ENCODE measurements at places on chromosomes 5 and 9.

DNA sequence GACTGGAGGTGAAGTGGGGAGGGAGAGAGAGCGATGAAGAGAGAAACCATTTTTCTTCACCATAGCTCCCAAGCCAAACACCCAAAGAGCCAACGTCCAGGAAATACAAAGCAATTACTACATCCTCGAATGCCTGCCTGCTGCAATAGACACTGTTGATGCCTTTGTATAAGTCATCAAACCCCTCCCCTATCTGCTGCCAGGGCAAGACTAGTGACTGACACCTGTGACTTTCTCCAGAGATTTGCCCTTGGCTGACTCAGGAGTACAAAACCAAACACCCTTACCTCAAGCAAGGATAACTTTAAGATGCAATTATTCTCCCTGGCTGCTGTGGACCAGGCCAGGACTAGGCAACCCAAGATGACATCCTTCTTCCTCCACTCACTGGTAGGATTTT, 81.8 kb upstream of the RASA1 start:
- no peak for DNase-seq

GRCh38 chr5:42531611-42532010, 108.4 kb downstream of the GHR start:
- DNase-seq, result no peak

- DNase-seq, result no peak
These were observed 202.3 kb downstream of the AOPEP start for GRCh38 chr9:94928691-94929368.

DNA sequence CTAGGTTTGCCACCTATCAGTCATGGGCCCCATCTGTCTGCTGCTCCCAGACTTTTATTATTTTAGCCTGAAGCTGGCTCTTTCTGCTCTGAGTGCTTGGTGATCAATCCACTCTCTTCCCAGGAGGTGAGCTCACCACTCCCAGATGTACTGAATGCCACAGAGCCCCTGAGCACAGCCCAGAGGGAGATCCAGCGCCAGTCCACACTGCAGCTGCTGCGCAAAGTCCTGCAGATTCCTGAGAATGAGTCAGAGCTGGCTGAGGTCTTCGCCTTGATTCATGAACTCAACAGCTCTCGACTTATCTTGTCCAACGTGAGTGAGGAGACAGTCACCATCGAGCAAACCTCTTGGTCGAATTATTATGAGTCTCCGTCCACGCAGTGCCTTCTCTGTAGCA, 36.0 kb downstream of the HMGXB3 start:
- DNase-seq, result no peak

DNA sequence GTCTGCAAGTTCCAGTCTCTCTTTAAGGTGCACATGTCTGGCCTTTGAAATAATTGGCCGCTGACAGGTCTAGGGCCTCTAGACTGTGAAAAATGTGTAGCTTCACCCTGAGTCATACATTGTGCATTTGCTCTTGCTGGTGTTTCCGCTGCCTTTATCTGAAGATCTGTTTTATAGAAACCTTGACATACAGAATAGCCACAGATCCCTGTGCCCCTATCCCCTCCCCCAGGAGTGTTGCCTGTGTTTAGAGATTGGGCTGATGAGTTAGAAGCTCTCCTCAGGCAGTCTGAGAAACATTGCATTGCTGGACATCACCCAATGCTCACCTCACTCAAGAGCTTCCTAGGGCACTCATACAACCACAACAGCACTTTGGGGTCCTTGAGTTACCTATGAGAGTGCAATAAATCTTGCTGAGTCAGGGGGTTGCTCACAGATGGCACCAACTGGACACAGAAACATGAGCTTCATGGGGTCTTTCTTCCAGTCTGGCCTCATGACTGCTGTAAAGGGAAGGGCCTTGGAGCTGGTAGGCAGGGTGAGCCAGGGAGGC, 3.8 kb upstream of the ZNF782 start:
- no peak for DNase-seq

GRCh38 chr5:74382987-74383593, 257.4 kb downstream of the ENC1 start:
- DNase-seq, result no peak

- DNase-seq, result no peak
These were observed 69.0 kb upstream of the XPA start for GRCh38 chr9:97766092-97766491.

- DNase-seq, result no peak
These were observed 139.7 kb downstream of the OR2K2 start for GRCh38 chr9:111190347-111190746.

DNA sequence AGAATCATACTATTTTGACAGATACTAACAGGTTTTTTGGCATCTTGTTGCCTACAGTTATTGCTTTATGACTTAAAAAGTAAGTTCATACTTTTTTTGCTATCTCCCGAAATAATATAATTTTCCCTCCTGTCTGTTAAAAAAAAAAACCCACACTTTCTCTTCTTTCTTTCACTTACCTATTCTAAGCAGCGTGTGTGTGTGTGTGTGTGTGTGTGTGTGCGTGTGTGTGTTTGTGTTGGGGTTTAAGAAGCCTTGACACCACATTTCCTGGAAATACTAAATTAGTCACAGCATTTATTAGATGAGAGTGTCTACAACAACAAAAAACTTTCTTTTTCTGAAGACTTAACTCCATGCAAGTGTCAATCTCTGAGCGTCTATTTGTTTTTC, 12.4 kb downstream of the TNFAIP8 start:
- no peak for DNase-seq

GRCh38 chr9:82208741-82209450, 220.3 kb downstream of the SPATA31D1 start:
- DNase-seq, result no peak

- no peak for DNase-seq
These were observed 3.5 kb upstream of the WDR38 start for GRCh38 chr9:124849801-124850200.

- no peak for DNase-seq
These were observed 156.0 kb upstream of the CDKN2B start for GRCh38 chr9:22165144-22165543.

DNA sequence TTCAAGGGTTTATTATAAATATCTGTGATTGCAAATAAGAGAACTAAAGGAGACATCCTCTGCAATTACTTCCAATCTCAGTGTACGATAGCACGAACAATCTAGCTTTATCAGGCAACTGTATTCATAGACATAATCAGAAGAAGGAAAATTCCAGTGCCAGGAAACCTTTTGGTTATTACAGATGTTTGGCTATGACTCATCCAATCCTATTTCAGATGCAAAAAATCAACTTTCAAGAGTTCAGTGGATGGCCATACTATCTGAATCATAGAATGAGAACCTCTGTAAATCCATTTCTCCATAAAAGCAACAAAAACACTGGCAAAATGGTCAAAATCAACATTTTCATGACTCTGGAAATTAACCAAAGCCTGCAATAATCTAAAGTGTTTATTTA, 37.9 kb downstream of the GAS1 start:
- no peak for DNase-seq

GRCh38 chr9:101037430-101037829, 8.9 kb downstream of the PLPPR1 start:
- DNase-seq, result no peak

- DNase-seq, result peak; percentile 31
These were observed 381 bp downstream of the MED22 start for GRCh38 chr9:133347515-133347984.

- no peak for DNase-seq
These were observed 63.2 kb upstream of the BRINP1 start for GRCh38 chr9:119432428-119432827.

- no peak for DNase-seq
These were observed 57.4 kb downstream of the CFAP95 start for GRCh38 chr9:69877852-69878514.

DNA sequence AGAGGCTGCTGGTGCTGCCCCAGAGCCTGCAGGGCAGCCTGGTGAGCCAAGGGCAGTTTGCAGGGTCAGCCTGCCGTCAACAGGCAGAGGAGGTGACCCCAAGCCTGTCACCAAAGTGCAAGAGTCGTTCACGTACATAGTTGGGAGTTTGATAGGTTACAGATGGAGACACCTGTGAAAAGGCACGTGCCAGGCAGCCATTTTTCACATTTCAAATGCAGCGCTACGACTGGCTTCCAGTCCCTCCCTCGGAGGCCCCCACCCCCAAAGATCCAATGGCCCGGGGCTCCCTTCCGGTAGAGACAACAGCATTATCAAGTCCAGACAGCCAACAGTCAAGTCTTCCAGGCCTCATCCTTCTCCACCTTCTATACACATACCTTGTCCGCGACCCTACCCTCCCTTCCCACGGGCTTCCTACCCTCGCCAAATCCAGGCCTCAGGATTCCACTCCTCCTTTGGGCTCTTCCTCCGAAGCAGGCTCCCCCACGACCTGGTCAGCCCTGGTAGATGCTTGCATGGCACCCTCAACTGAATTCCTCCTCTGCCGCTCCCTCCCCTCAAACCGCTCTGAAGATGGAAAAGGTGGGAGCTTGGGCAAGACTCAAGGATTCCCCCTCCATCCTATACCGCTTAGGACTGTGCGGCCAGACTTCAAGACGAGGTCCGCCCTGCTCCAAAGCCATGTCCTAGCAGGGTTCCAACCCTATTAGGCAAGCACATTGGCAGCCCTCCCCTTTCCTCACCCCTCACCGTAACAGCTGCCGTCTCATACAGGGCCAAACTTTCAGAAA, 13.2 kb downstream of the HNRNPH1 start:
- DNase-seq, result no peak

DNA sequence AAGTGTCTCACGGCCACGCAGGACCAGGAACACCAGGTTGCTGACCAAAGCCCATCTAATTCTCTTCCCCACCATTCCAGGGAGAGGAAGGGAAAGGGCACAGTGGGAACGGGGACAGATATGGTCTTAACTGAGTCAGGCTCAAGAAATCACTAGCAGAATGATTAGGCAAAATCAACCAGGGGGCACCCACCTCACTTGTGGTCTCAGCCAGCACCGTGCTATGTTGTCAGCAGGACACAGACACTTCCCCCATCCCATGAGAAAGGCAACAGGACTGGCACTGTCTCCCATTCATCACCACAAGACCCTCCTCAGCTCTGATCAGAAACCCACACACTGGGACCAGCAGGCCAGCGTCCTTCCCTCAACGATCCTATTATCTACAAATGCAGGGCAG, 2.9 kb downstream of the BICD2 start:
- DNase-seq, result no peak

DNA sequence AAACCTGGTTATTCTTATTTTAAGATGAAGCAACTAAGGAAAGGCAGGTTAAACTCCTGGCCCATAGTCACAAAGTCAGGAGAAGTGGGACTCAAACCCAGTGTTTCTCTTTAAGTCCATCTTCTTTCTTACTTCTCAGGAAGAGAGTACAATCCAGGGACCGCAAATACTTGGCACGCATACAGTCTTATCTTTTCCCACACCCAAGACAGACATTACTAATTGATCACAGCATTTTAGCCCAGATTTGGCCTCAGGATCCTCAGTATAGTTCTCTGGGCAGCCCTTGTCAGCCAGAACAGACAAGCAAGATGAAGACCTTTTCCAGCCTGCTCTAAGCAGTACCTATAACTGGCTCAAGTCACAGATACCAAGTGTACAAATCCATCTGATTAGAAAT, 125.5 kb upstream of the RAI14 start:
- no peak for DNase-seq

DNA sequence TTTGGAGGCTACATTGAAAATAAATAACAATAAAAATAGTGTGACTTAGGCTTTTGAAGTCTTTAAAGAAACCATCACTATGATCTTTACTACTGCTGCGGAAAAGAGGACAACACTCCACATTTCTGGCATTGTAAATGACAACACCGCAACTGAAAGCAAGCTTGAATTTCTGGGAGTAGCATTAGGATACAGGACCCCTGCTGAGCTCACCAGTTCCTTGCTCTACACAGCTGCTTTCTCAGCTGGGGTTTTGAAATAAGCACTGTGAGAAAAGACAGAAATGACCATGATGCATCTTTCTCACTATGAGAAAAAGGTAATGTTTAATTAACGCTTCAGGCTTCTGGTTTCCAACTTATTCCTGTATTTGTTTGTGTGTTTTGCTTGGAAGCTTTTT, 168.0 kb downstream of the TAF11L14 start:
- DNase-seq, result no peak

- DNase-seq, result peak; percentile 72
These were observed 28.8 kb downstream of the PTPA start for GRCh38 chr9:129139993-129140396.

DNA sequence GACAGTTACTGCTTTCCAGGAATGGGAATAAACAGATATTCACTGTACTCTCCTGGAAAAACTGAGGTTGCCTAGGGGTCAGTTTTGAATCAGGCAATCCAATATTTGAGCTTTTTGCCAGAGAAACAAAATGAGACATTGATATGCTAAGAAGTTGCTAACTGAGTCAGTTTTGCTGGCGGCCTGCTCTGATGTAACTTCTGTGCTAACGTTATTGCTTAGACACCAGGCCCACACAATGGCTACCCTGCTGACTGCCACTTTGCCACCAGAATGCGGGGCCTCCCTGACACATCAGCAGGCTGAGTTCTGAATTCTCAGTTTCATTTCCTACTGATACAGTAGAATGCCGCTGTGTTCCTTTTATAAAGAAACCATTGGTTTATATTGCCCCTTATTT, 18.2 kb upstream of the ZNF618 start:
- DNase-seq, result no peak

- DNase-seq, result no peak
These were observed 68.7 kb upstream of the TAF11L2 start for GRCh38 chr5:17429353-17429752.

GRCh38 chr5:76470976-76471375, 67.9 kb downstream of the IQGAP2 start:
- DNase-seq, result no peak

DNA sequence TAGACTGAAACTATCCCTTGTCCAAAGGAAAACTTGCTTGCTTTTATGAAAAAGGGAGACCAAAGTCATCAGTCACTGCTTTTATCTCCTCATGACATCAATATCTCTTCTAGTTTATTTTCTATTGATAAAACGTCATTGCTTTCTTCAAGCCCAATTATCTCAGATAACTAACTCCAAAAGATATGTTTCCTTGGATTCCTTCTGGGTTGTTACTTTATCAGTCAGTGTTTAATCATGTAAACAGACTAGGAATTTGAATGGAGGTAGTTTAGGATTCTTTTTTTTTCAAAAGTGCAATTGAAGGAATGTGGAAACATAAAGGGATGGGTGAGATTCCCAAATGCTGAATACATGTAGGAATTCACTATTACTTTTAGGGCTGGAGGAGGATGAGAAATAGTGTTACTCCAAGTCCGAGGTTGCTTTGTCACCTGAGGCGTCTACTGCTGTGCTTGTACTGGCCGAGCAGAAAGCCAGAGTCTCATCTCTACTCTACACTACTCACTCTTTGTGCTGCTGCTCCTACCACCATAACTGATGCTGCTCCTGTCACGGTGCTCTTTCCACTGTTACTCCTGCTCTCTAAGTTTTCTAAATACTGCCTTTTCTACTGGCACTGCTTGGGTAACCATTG, 1697.1 kb upstream of the NUDT12 start:
- DNase-seq, result no peak

DNA sequence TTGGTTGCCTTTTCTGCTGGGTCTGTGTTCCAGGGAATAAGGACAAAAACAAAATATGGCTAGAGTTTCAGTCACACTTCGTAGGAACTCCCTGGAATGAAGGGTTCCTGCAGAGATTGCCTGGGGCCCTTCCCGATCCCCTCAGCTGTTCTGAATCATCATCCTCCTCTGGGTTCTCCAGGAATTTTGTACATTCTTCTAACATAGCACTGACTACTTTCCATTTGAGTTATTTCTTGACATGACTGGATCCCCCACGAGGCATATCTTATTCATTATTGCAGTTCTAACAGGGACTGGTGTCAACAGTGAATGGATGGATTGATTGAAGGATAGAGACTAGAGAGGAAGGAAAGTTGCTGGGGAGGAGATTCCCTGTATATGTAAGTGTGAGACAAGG, 49.2 kb upstream of the TNC start:
- DNase-seq, result no peak

- no peak for DNase-seq
These were observed 192.2 kb downstream of the C9orf152 start for GRCh38 chr9:110015759-110016158.

Measured in effector memory CD4-positive, alpha-beta T cell (primary cell).